CD4-positive, alpha-beta T cell treated with Interleukin-17A for 1 hour (primary cell): ENCODE measurements at places on chromosomes 4 and X.
A peak's percentile ranks its signal among the peaks of the same experiment; 100 is the strongest.

- DNase-seq, result no peak
Observed at GRCh38 chr4:162705130-162705803, 461.4 kb downstream of the NAF1 start.

- no peak for DNase-seq
Observed at GRCh38 chr4:6693231-6694176, at the start of gene S100P. S100P (plus strand) TSS chr4:6693878; CDS start chr4:6693933, 55 bp downstream.

DNA sequence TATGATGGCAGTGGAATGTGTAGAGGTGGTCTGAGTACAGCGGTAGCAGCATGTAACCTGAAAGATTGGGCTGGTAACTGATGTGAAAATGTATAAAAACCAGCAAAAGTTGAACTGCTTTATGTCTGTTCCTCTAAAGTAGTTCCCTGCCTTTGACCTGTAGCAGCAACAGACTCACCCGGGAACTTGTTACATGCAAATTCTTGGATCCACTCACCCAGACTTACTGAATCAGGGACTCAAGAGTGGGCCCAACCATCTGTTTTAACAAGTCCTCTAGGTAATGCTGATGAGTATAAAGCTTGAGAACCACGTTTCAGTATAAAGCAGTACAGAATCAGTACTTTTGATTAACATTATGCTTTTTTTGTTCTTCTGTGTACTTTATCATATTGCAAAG is 84.7 kb downstream of the RAP1GDS1 start:
- no peak for DNase-seq

DNA sequence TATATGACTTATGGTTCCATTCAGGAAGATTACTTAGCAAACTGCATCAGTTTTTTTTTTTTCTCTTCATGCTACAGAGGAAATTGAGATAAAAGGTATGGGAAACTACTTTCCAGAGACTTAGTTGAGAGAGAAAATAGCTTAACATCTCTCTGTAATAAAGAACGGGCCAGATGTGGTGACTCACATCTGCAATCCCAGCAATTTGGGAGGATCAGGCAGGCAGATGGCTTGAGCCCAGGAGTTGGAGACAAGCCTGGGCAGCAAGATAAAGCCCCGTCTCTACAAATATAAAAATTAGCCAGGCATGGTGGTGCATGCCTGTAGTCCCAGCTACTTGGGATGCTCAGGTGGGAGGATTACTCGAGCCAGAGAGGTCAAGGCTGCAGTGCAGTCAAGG is 271.2 kb upstream of the TENM3 start:
- no peak for DNase-seq

DNA sequence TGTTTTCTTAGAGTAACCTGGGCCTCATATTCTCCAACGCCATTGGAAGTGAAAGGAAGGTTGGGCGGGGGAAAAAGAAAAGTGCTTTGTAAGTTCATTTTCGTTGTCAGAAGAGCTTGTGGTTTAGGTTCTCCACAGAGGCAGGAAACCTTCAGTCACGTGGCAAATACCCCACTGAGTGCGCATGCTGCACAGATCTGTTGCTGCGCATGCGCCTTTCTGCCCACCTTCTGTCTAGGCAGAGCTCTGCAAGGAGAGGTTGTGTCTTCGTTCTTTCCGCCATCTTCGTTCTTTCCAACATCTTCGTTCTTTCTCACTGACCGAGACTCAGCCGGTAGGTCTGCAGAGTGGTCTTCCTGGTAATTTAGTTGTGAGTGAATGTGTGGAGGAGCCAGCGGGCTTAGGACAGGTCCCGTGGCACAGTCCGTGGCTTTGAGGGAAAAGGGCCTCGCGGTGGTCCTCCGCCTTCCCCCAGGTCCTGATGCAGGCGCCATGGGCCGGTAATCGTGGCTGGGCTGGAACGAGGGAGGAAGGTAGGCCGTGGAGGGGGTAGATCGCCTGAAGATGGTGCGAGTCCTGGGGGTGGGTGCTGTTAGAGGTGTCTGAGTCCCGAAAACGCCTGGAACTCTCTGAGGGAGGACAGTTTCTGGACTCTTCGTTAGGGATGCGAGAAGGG is at the start of gene PAGE5:
Gene PAGE5, plus strand, starts transcription at position 228 of the 676 bp plus-strand sequence. CDS start 1,037 bp downstream, outside the sequence.
- DNase-seq, result no peak

GRCh38 chrX:9038244-9038643 is 4.3 kb upstream of the FAM9B start:
- DNase-seq, result no peak

DNA sequence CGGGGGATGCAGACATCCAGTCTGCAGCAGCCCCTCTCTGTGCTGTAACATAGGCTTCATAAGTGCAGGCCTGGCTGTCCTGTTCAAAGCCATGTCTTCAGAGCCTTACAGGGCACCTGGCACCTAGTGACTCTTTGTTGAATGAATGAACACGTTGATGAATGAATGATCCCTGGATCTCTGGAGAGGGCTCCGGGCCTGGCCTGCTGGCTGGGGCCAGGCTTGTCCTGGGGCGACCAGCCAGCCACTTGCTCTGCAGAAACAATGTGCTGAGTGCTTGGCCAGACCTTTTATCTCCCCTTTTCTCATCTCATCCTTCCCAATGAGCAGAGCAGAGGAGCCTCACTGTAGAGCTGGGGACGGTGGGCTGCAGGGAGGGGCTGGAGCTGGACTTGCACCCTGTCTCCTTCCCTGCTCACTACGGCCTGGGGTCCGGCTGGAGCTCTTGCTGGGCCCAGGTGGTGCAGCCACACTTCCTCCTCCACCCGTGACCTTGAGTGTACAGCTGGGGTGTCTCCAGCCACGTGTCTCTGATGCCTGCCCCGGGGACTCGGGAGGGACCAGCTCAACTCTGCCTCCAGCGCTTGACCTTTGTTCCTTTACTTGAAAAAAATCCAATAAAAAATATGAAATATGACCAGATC is 77.9 kb downstream of the PSAPL1 start:
- no peak for DNase-seq

DNA sequence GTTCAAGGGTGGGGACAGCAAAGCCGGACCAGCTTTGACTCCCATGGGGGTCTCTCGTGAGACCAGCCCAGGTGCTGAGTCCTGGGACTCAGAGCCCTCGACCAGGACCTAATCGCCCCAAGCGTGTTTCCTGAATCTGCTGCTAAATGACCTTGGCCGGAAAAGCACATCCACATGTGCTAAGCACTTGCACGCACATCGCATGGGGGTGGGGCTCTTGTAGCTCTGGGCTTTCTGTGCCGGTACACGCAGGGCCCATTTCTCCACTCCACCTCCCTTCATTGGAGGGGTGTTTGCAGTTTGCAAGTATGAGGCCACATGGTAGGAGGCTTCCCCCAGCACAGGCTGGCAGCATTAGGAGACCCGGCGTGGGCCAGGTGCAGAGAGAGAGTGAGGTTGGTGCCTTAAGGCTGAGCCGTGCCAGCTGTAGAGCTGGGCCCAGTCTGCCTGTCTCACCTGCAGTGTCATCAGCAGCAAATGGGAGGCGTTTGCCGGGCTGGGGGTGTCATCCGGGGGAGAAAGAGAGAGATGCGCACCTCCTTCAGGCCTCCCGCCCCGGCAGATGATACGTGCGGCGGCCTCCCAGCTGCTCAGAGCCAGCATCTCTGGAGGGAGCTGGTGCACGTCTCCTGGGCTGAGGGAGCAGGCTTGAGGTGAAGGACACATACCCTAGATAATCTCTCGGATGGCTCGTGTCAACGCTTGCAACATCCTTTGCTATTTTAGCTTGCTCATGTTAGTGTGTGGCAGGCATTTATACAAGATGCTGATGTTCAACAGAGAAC is 45.2 kb upstream of the CLCN4 start:
- DNase-seq, result peak; percentile 74

DNA sequence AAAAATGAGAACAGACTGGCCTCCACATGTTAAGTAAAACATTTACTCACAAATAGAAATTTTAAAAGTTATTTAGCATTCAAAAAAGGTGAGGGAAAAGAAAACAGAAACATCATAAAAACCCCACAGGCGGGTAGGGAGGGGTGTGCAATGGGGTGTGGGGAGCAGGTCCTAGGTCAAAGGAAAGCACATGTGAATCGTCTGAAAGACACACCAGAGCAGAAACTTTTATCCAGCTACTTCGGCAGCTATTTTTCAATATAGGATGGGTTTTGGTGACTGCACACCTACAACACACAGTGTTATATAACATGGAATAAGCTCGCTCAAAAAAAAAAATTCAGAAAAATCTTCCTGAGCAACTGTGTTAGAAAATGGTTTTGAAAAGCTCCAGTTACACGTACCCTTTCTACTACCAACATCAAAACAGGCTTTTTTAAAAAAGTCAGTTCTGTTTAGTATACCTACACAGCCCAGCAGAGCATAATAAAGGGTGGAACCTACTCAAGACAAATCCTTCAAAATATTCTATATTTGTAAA is 1.6 kb downstream of the OTUD4 start:
- DNase-seq, result peak; percentile 53

- DNase-seq, result no peak
Observed at GRCh38 chr4:41079881-41080560, 134.3 kb downstream of the APBB2 start.

DNA sequence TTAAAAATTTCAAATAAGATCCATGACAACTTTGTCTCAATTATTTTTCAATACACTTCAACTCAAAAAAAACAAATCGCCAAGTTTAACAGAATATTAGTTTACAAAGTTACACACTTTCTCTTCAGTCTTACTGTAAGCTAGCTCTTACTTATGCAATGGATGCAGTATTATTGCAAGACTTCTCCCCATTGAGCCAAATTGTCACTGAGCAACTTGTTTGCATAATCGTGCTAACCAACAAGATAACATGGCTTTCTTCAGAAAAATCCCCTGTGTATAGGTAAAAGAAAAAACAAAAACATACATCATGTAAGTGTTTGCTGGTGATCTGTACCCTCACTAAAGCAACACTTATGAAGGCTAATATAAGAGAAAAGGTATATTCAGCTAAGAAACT is 18.9 kb downstream of the DNAJB14 start:
- DNase-seq, result no peak
